ENCODE measurements at places on chromosomes 4 and X.

GRCh38 chr4:36235306-36235705 lies 9.0 kb downstream of the ARAP2 start:
- H3K27me3 ChIP-seq = no peaks in the 10 kb centered on the region
- H3K27ac ChIP-seq = no peak overlapping the region
- DNase-seq = no peak
- H3K36me3 ChIP-seq = no peaks in the 10 kb centered on the region

DNA sequence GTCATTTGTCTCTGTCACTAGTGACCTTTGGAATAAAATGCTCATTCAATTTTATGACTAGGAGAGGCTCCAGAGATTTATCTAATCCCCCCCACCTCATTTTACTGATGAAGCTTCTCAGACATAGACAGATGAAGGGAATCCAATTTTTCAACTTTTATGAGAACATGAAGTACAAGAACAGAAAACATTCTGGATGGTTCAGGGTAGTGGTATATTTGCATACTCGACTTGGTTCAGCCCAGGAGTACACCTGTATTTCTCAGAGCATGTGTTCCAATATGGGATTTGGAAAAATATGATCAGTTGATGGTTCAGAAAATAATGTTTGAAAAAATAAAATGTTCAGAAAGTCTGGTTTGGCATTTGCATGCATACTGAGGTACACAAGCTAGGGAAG lies 131.4 kb upstream of the GALNT7 start:
- no peaks in the 10 kb centered on the region for H3K27me3 ChIP-seq
- H3K4me3 ChIP-seq = no peak overlapping the region
- H3K4me1 ChIP-seq = peaks cover 10% of the 10 kb centered on the region
- DNase-seq = no peak
- H3K27ac ChIP-seq = no peak overlapping the region

GRCh38 chr4:52423967-52424366 lies 235.1 kb downstream of the USP46 start:
- H3K4me3 ChIP-seq = no peak overlapping the region
- no peak for DNase-seq
- H3K4me1 ChIP-seq = peaks cover 2% of the 10 kb centered on the region
- no peaks in the 10 kb centered on the region for H3K36me3 ChIP-seq

GRCh38 chr4:112170451-112170993 lies 25.3 kb downstream of the FAM241A start:
- H3K27me3 ChIP-seq = no peaks in the 10 kb centered on the region
- no peak for DNase-seq
- H3K27ac ChIP-seq = no peak overlapping the region
- no peaks in the 10 kb centered on the region for H3K36me3 ChIP-seq
- no peak overlapping the region for H3K4me3 ChIP-seq

DNA sequence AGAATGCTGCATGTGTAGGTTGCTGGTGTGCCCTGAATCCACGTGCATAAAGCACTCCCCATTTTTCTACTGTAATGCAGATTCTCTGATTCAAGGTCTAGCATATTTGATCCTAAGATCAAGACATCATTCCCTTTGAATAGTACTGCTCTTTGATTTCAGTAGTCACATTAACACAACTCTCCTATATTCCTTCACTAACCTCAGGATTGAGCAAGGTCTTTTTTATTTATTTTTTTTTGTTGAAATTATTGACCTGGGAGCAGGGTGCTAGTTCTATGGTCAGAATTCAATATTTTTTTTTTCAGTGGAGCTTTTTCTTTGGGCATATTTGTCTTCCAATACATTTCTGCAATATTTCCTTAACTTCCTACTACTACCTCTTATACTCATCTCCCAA lies 245.7 kb downstream of the RBMX2 start:
- DNase-seq = no peak
- no peaks in the 10 kb centered on the region for H3K36me3 ChIP-seq
- H3K27me3 ChIP-seq = peaks cover 7% of the 10 kb centered on the region
- H3K4me1 ChIP-seq = no peaks in the 10 kb centered on the region

GRCh38 chr4:1759818-1760223 lies 33.3 kb upstream of the FGFR3 start:
- H3K27ac ChIP-seq = no peak overlapping the region
- H3K4me1 ChIP-seq = peaks cover 25% of the 10 kb centered on the region
- peaks cover 10% of the 10 kb centered on the region for H3K27me3 ChIP-seq
- H3K4me3 ChIP-seq = no peak overlapping the region
- DNase-seq = no peak

GRCh38 chr4:151894246-151894645 lies 133.4 kb upstream of the GATB start:
- H3K4me1 ChIP-seq = no peaks in the 10 kb centered on the region
- no peak overlapping the region for H3K4me3 ChIP-seq
- no peak overlapping the region for H3K27ac ChIP-seq
- no peaks in the 10 kb centered on the region for H3K27me3 ChIP-seq

DNA sequence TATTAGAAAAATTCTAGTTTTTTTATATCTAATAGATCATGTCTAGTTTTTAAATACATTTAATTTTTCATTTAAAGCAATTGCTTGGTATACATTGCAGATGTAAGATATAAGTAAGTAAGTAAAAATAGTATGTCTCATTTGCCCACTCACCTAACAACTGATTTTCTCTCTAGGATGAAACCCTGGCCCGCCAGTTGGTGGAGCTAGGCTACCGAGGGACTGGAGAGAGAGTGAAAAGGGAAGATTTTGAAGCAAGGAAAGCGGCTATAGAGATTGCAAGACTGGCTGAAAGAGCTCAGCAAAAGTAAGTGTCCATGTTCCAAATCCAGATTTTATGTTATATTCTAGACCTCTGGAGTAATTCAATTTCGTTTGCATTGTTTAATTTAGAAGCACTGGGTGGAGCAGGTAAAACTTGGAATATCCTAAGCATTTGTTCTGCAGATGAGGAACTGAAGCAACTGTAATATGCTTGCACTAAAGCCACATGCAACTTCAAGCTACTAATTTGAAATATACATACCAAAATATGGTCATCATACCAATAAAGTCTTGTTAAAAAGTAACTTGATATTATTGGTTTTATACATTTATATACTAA lies 27.1 kb downstream of the CFAP299 start:
- no peaks in the 10 kb centered on the region for H3K27me3 ChIP-seq
- no peak overlapping the region for H3K4me3 ChIP-seq
- H3K36me3 ChIP-seq = no peaks in the 10 kb centered on the region

DNA sequence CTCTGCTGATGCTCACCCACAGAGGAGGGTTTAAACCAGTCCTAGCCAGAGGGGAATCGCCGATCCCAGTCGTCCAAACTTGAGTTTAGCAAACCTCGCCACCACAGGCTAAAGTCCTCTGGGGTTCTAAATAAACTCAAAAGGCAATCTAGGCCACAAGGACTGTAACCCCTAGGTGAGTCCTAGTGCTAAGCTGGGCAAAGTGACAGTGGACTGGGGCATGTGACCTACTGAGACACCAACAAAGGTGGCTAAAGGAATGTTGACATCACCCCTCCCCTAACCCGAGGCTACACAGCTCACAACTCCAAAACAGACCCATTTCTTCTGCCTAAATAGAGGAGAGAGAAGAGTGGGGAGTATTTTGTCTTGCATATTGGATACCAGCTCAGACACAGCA lies 142.8 kb upstream of the PRDX4 start:
- no peaks in the 10 kb centered on the region for H3K27me3 ChIP-seq
- no peak for DNase-seq
- no peaks in the 10 kb centered on the region for H3K36me3 ChIP-seq
- no peak overlapping the region for H3K27ac ChIP-seq
- no peak overlapping the region for H3K4me3 ChIP-seq

- H3K4me3 ChIP-seq = no peak overlapping the region
- no peaks in the 10 kb centered on the region for H3K4me1 ChIP-seq
- H3K36me3 ChIP-seq = peaks cover 40% of the 10 kb centered on the region
- no peak for DNase-seq
- no peak overlapping the region for H3K27ac ChIP-seq
These were observed 77.1 kb downstream of the STARD8 start for GRCh38 chrX:68724531-68725020.

- H3K4me3 ChIP-seq = no peak overlapping the region
- H3K36me3 ChIP-seq = no peaks in the 10 kb centered on the region
- H3K27me3 ChIP-seq = peaks cover 8% of the 10 kb centered on the region
These were observed 198.9 kb upstream of the GEMIN8 start for GRCh38 chrX:14228611-14229010.

DNA sequence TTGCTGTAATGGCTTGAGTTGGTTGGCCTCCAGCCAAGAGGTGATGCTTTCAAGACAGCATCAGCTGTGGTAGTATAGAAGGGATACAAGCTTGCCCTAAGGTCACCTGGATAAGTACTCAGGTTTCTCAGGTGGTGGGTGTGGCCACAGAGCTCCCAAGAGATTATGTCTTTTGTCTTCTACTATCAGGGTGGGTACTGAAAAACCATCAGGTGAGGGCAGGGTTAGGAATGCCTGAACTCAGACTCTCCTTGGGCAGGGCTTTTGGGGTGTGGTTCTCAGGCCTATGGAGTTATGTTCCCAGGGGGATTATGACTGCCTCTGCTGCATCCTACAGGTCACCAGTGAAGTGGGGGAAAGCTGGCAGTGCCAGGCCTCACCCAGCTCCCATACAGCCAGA lies 654.6 kb upstream of the GALNT7 start:
- no peak for DNase-seq
- no peaks in the 10 kb centered on the region for H3K36me3 ChIP-seq
- no peak overlapping the region for H3K27ac ChIP-seq

- H3K36me3 ChIP-seq = no peaks in the 10 kb centered on the region
- H3K27ac ChIP-seq = no peak overlapping the region
- peak; percentile 53 for DNase-seq
- no peak overlapping the region for H3K4me3 ChIP-seq
These were observed 15.2 kb downstream of the BCOR start for GRCh38 chrX:40082447-40083119.

DNA sequence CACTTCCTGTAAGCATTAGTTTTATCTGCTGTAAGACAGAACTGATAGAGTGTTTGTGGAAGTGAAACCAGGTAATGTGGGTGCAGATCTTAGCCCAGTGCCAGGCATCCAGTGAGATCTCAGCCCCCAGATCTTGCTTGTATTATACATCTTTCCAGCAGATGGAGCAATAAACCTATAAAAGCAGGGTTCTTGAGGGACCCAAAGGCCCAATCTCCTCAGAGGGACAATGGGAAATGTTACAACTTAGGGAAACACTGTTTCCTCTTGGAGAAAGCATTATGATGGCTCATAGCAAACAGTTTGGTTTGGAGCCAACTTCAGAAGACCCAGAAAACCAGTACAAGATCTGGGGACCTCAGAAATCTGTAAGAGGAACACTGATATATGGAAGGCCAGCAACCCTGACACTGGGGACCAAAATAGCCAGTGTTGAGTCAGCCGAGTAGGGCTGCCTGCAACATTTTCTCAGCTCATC lies 206.3 kb downstream of the SLC7A11 start:
- H3K27ac ChIP-seq = no peak overlapping the region
- no peaks in the 10 kb centered on the region for H3K27me3 ChIP-seq
- peak; percentile 46 for DNase-seq

GRCh38 chrX:76453737-76454406 lies 26.4 kb downstream of the MAGEE1 start:
- no peak overlapping the region for H3K4me3 ChIP-seq
- no peak for DNase-seq
- peaks cover 5% of the 10 kb centered on the region for H3K27me3 ChIP-seq
- H3K27ac ChIP-seq = no peak overlapping the region

DNA sequence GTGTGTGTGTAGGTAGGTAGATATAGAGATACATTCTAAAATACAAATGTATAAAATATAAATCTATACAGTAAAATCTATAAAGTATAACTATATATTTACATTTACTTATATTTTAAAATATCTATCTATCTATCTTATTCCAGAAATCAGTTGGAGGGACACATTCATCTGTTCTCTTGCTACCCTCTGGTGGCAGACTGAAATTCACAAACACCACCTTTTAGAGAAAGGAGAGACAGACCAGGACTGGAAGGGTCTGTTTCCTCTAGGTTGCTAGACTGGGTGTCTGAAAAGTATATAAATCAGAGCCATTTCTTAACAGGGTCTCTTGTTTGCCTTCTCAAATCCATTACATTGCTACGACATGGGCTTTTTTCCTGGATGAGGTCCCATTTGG lies 343.0 kb downstream of the OPHN1 start:
- H3K4me3 ChIP-seq = no peak overlapping the region
- no peaks in the 10 kb centered on the region for H3K4me1 ChIP-seq
- peak; percentile 30 for DNase-seq
- H3K27ac ChIP-seq = no peak overlapping the region
- H3K27me3 ChIP-seq = peaks cover 2% of the 10 kb centered on the region
- no peaks in the 10 kb centered on the region for H3K36me3 ChIP-seq

- H3K4me1 ChIP-seq = peaks cover 10% of the 10 kb centered on the region
- DNase-seq = peak; percentile 28
- peaks cover 9% of the 10 kb centered on the region for H3K27me3 ChIP-seq
- peak overlapping the region; percentile 40 for H3K27ac ChIP-seq
- H3K36me3 ChIP-seq = no peaks in the 10 kb centered on the region
These were observed 946 bp downstream of the ANXA3 start for GRCh38 chr4:78552389-78553042.

GRCh38 chr4:151671541-151672059 lies 89.2 kb downstream of the GATB start:
- H3K27me3 ChIP-seq = no peaks in the 10 kb centered on the region
- H3K4me3 ChIP-seq = no peak overlapping the region
- peaks cover 38% of the 10 kb centered on the region for H3K4me1 ChIP-seq
- H3K27ac ChIP-seq = no peak overlapping the region

GRCh38 chrX:147978931-147979330 lies 2.2 kb upstream of the FMR1NB start:
- no peak overlapping the region for H3K27ac ChIP-seq
- no peaks in the 10 kb centered on the region for H3K27me3 ChIP-seq
- no peaks in the 10 kb centered on the region for H3K36me3 ChIP-seq
- DNase-seq = no peak
- H3K4me1 ChIP-seq = no peaks in the 10 kb centered on the region

GRCh38 chr4:107991945-107992630 lies 2.4 kb downstream of the HADH start:
- H3K4me1 ChIP-seq = peaks cover 17% of the 10 kb centered on the region
- no peak overlapping the region for H3K27ac ChIP-seq
- H3K27me3 ChIP-seq = no peaks in the 10 kb centered on the region
- DNase-seq = no peak
- no peak overlapping the region for H3K4me3 ChIP-seq

DNA sequence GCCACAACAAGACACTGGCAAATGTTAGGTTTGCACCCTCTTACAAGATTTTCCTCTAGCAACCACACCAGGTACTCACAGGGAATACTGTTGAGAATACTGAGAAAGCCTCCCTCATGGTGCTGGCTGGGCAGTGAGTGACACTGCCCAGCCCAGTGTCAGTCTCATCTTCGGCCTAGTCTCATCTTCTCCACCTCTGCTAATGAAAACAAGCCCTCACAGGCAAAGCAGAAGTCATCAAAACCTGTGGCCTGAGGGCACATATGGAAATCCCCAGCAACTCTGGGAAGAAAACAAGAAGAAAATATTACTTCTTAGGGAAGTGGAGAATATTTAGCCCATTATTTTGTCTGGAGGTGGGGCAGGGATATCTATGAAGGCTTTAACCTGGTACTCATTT lies 7.9 kb upstream of the ADAM29 start:
- H3K27ac ChIP-seq = no peak overlapping the region
- H3K4me1 ChIP-seq = no peaks in the 10 kb centered on the region
- no peak for DNase-seq
- H3K4me3 ChIP-seq = no peak overlapping the region
- H3K36me3 ChIP-seq = no peaks in the 10 kb centered on the region
- no peaks in the 10 kb centered on the region for H3K27me3 ChIP-seq

- no peaks in the 10 kb centered on the region for H3K36me3 ChIP-seq
- peaks cover 3% of the 10 kb centered on the region for H3K4me1 ChIP-seq
- H3K4me3 ChIP-seq = no peak overlapping the region
- H3K27me3 ChIP-seq = peaks cover 8% of the 10 kb centered on the region
- no peak overlapping the region for H3K27ac ChIP-seq
- no peak for DNase-seq
These were observed 6.6 kb upstream of the APLN start for GRCh38 chrX:129661369-129661768.

- no peaks in the 10 kb centered on the region for H3K36me3 ChIP-seq
- peak; percentile 8 for DNase-seq
- no peaks in the 10 kb centered on the region for H3K4me1 ChIP-seq
- no peaks in the 10 kb centered on the region for H3K27me3 ChIP-seq
These were observed 14.4 kb upstream of the ENAM start for GRCh38 chr4:70614184-70614555.

All from muscle of leg (tissue), 16 donors.